NCI-H1417 treated with DMSO at 0.1 percent for 48 hours (cell line): ENCODE measurements at places on chromosomes 16 and 17.

GRCh38 chr17:4537451-4538235 lies 17.5 kb downstream of the MYBBP1A start:
- no peak for DNase-seq

GRCh38 chr16:78619811-78620210 lies 520.4 kb downstream of the WWOX start:
- DNase-seq, result no peak

DNA sequence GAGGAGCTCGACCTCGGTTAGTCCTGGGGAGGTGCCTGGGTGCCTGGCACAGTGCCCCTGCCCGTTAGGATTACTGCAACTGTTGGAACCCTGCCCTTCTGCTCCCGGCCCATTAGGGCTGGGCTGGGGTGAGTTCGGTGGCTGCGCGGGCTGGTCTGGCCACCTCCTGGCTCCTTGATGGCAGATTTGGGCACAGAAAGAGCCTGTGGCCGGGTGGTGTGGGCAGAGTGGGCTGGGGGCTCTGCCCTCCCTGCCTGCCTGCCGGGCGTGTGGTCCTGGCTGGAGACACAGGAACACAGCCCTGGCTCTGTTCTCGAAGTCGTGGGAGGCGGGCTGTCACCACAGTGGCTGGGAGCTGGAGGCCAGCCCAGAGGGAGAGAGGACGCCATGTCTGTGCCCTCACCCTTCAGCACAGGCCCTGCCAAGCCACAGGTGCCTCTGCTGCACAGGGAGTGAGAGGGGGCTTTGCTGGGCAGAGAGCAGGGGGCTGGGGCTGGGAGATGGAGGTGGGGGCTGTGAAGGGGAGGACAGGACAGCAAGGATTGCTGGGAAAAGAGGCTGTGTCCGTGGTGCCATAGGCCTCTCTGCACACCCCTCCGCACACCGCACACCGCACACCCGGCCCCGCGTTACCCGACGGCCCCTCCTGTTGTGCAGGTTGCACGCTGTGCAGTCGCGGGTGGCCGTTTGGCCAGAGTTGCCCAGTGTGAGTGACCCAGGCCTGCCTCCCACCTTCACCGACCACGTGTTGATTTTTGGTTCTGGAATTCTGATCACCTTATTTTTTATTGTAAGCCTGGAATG lies 236.6 kb upstream of the GSE1 start:
- no peak for DNase-seq

- no peak for DNase-seq
Observed at GRCh38 chr17:73612031-73612472, 32.2 kb downstream of the SDK2 start.

GRCh38 chr17:6498356-6498755 lies 54.1 kb downstream of the PIMREG start:
- DNase-seq, result no peak

- DNase-seq, result no peak
Observed at GRCh38 chr17:49871211-49871610, 23.3 kb upstream of the TAC4 start.

GRCh38 chr17:18314059-18314730 lies 599 bp downstream of the TOP3A start:
- no peak for DNase-seq

- no peak for DNase-seq
Observed at GRCh38 chr16:6494716-6495115, 837.9 kb upstream of the RBFOX1 start.

DNA sequence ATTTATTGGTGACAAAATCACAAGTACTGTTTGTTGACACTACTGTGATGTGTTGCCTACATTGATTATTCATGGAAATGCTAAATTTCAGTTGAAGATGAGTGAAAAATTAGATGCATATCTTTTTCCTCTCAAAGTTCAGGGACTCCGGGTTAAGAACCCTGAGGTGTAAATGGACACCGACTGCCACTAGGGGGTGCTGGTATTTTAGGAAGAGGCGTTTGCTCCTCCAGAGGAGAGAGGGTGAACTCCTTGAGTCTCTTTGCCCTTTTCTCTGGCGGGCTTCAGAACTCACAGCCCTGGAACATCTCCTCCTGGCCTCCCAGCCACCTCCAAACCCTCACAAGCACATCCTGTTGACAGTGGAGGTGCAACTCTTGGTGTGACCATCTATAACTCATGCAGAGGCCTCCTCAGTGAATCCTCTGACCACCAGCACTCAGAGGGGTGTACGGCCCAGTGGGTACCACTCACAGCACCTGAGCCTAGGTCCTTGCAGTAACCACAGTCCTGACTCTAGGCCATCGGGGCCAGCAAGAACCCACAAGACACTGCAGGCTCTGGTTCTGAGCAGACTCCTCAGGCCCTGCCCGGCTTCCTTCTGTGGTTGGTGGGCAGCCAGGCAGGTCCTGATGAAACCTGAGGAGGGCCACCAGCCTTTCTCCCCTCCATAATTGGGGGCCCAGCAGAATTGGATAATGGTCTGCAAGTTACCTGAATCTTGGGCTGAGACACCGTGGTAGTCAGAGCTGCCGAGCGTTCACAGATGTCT lies 26.2 kb upstream of the PIK3R5 start:
- DNase-seq, result no peak

- no peak for DNase-seq
Observed at GRCh38 chr17:49316889-49317675, 45.0 kb downstream of the ZNF652 start.

- no peak for DNase-seq
Observed at GRCh38 chr17:2433696-2434095, 32.8 kb upstream of the MNT start.

DNA sequence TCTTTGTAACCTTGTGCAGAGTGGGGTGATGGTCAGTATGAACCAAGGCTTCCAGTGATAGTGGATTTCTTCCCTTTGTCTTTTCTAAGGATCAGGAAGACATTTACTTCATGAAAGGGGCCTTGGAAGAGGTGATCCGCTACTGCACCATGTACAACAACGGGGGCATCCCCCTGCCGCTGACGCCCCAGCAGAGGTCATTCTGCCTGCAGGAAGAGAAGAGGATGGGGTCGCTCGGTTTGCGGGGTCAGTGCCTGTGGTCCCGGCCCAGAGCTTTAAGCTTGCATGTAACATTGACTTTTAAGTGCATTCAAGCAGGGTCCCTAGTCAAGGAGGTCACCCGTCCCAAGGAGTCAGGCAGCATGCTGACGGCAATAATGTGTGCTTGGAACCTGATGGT lies 56.0 kb downstream of the MEAK7 start:
- DNase-seq, result no peak

GRCh38 chr16:84260766-84261554 lies 21.1 kb upstream of the KCNG4 start:
- DNase-seq, result no peak

- no peak for DNase-seq
Observed at GRCh38 chr16:88421301-88421700, 31.8 kb upstream of the ZFPM1 start.

DNA sequence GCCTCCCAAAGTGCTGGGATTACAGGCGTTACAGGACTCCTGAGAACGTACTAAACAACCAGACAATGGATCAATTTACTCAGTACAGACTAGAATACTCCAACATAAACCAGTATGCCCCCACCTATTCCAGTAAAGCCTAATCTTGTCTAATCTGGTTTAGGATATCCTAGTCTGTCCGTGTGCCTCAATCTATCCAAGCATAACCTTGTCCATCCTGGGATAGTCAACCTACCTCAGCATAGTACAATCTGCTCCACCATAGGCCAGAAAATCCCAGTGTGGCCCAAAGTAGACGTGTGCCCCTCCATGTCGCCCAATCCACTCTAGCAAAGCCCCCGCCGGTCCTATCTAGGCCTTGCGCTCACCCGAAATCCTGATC lies 625 bp downstream of the DVL2 start:
- DNase-seq, result no peak

DNA sequence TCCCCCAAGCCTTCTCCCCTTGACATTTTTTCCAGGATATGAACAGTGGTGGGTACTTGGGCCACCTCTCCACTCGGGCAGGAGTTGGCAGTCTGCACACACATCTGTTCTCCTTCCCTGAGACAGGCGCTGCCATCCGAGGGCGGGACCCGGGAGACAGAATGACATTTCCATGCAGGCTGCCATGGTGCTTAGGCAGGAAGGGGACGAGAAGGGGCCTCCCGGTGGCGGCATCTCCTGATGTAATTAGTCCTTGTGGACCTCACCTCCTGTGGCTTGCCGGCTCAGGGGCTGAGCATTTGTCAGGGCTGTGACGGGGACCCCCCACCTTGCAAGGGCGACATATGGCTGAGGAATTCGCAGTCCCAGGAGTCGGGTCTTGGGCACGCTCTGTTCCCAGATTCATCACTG lies 197.2 kb downstream of the FOXL1 start:
- DNase-seq, result no peak

GRCh38 chr16:53849994-53850393 lies 146.0 kb downstream of the FTO start:
- DNase-seq, result no peak

- DNase-seq, result no peak
Observed at GRCh38 chr16:52572656-52573055, 25.7 kb upstream of the TOX3 start.

GRCh38 chr17:27408891-27409290 lies 47.4 kb upstream of the KSR1 start:
- no peak for DNase-seq

DNA sequence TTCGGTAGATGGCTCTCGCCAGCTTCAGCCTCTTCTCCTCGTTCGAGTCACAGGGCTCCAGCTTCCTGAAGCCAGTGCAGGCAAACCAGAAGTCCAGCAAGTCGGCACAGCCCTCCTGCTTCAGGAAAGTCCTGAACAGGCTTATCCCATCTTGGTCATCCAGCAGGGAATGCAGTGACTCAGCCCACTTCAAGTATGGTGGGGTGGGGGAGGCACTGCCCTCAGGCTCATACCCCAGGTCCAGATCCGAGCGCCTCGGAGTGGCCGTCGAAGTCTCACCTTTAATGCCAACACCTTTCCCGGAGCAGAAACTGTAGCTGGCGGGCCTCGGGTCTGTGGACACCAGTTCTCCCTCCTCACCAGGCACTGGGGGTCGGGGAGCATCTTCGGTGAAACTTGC lies 5.9 kb downstream of the AXIN1 start:
- no peak for DNase-seq

- DNase-seq, result no peak
Observed at GRCh38 chr17:19943599-19943998, 34.0 kb downstream of the AKAP10 start.

- no peak for DNase-seq
Observed at GRCh38 chr16:81718637-81719036, 60.5 kb upstream of the PLCG2 start.

DNA sequence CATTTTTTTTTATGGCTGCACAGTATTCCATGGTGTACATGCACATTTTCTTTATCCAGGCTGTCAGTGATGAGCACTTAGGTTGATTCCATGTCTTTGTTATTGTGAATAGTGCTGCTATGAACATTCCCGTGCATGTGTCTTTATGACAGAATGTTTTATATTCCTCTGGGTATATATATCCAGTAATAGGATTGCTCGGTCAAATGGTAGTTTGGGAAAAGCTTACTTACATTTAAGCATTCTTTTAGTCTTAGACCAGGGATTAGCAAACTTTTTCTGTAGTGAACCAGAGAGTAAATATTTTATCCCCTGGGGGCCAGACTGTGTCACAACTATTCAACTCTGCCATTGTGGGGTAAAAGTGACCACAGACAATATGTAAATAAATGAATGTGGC lies 40.2 kb downstream of the MED13 start:
- no peak for DNase-seq

- DNase-seq, result no peak
Observed at GRCh38 chr17:41835800-41836549, at the start of gene NT5C3B. Gene NT5C3B, minus strand, starts transcription at chr17:41836232. Its CDS starts 39 bp downstream, at chr17:41836193.

GRCh38 chr16:49855822-49856671 lies at the start of gene ZNF423:
Gene ZNF423, minus strand, starts transcription at chr16:49856112. Its CDS starts 338 bp downstream, at chr16:49855774.
- DNase-seq, result no peak

- no peak for DNase-seq
Observed at GRCh38 chr17:80359422-80360110, 55.4 kb upstream of the ENDOV start.

DNA sequence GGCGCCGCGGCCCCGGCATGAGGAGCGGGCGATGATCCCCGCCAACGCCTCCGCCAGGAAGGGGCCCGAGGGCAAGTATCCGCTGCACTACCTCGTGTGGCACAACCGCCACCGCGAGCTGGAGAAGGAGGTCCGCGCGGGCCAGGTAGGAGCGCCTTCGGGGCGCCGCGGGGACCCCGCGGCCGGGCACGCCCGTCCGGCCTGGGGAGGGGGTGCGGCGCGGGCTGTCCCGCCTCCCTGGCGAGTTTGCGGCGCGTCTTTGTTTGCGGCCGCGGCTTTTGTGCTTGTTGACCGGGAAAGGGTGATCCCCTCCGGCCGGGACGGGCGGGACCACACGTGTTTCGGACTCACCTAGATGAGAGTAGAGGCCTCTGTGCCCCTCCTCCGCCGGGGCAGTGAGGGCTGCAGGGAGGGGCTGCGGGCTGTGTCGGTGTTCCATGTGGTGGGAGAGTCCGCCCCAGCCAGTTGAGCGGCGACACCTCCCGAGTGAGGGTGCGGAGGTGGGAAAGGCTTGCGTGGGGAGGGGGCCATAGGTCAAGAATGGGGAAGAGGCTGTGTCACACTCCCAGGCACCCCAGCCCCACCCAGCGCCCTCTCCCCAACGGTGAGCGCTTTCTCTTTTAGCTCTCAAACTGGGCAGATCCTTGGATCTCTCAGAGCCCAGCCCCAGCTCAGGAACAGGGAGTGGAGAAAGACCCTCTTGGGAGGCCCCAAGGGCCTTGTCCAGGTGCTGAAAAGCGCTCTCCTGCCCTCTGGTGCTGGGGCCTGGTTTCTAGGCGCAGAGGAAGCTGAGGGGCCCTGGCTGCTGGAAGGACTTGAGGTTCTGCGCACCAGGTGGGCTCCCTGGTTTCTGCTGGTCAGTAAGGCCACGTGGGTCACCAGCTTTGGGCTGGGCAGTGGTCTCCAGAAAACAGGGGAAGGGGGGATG lies 923 bp downstream of the ANKRD13B start:
- DNase-seq, result no peak

DNA sequence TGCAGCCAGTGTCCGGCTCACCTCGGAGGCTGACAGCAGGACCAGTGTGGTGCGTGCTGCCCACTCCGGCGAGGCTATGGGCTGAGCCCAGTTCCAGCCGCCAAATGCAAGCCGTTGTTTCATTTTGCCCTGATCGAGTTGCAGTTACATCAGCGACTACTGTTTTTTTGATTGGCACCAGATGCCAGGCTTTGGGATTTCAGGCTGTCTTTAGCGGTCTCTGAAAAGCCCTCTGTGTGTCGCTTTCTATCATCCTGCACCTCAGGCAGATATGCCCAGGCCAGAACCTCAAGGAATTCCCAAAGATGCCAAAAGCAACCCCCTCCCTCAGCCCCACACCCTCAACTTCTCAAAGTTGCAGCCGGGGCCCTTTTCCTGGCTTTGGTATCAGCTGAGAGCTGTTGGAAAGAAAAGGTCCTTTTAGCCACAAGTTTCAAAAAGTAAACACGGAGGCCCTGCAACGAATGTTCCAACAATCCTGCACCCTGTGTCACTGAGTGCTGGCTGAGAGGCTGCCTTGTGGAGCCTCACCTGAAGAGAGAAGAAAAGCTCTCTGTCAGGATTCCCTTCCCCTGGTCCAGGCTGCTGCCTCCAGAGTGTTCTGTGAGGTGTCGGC lies 58.9 kb downstream of the WWP2 start:
- DNase-seq, result no peak
